ENCODE measurements at places on chromosomes 11 and 22.

GRCh38 chr11:64185175-64185692 lies 737 bp upstream of the STIP1 start:
- DNase-seq, result peak; percentile 83

DNA sequence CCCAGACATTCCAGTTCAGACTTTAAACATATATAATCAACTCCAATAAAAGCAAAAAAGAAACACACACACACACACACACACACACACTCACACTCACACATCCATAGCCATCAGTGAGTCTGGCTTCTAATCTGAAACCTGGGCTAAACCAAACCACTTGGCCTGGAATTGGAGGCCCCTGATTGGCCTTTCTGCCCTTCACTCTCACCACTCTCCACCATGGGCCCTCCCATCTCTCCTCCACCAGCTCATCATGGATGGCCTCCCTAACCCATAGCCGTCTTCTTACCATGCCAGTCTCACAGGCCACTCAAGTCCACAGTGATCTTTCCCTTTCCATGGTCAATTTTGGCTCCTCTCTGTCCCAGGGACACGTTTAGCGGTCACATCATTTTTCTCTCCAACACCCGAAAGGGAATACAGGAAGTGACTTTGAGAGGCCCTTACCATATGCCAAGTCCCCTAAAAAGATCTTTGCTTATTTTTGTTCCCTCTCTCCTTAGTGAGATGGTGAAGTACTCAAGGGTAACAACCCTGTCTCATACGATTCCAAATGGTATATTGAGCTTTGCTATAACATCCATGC lies 66.6 kb downstream of the ENDOD1 start:
- DNase-seq, result no peak

DNA sequence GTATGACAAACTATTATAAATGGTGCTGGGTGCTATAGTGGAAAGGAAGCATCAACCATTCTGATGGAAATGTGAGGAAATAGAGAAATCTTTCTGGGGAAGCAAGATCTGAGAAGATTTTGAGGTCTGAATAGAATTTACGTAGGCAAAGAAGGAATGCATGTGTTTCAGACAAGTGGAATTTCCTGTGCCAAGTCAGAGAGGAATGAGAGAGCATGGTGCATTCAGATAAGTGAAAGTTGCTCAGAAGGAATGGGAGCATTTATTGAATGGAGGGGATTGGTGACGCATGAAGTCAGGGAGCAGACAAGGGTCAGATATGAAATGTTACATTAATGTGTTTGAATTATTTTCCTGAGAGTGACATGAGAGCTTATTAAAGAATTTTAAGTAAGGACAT lies 725.5 kb downstream of the METTL15 start:
- peak; percentile 96 for DNase-seq

GRCh38 chr11:7488681-7489080 lies 3.4 kb downstream of the OLFML1 start:
- no peak for DNase-seq

GRCh38 chr22:36245805-36246356 lies 6.6 kb upstream of the APOL2 start:
- no peak for DNase-seq

- DNase-seq, result no peak
These were observed 11.5 kb downstream of the ZDHHC5 start for GRCh38 chr11:57679396-57679795.

- no peak for DNase-seq
These were observed 93.9 kb downstream of the MORC2 start for GRCh38 chr22:30874431-30875370.

GRCh38 chr11:125073616-125074483 lies 10.7 kb downstream of the SLC37A2 start:
- no peak for DNase-seq

DNA sequence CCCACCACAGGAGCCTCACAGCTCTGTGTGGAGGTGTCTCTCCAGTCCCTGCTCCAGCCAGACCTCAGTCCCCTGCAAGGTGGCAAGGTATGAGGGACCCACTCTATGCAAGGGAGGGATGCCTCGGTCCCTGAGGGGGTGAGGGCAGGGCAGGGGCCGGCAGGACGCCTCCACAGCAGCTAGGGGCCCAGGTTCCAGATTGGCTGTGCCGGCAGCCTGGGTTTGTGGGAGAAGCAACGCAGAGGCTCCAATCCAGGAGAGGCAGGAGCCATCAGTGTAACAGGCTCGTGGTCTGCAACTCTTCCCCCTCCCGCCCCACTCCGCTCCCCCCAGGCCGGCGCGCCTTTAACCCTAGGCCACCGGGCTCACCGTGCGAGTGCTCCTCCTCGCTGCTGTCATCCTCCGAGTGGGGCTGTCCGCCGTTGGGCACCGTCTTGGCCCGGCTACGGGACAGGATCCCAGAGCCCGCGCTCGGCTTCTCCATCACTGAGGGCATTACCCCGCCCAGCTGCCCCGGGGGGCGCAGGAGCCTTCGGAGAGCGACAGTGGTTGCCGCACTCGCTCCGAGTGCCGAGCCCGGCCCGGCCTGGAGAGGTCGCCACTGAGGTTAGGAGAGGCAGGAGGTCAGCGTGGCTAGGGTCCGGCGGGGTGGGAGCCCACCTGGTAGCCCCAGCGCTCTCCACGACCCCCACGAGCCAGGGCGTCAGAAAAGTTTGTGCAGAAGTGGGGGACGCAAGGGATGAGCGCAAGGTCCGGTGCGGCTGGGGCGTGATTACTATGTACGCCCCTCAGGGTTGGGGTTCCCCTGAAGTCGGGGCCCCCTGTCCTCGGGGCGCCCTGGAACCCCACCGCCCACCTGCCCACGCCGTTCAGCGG lies 765 bp downstream of the RCOR2 start:
- peak; percentile 60 for DNase-seq

DNA sequence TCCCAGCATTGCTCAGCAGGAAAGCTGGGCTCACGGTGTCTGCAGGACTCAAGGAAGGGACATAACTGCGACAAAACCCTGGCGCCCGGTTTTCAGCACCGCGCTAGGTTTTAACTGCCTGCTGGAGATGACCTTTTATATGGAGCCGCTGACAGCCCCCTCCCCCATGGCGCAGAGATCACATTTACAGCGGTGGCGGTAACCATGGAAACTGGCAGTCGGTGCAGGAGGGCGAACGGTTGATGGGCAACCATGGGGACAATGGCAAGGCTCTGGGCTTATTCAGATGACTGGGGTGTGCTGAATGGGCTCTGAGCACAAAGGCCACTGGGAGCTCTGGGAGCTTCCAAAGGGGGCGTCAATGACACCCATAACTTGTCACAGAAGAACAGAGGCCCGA lies 37.2 kb downstream of the CELSR1 start:
- no peak for DNase-seq

- no peak for DNase-seq
These were observed 3.4 kb upstream of the APLP2 start for GRCh38 chr11:130066338-130066737.

- peak; percentile 20 for DNase-seq
These were observed 634 bp downstream of the TIMM8B start for GRCh38 chr11:112085822-112086421.

DNA sequence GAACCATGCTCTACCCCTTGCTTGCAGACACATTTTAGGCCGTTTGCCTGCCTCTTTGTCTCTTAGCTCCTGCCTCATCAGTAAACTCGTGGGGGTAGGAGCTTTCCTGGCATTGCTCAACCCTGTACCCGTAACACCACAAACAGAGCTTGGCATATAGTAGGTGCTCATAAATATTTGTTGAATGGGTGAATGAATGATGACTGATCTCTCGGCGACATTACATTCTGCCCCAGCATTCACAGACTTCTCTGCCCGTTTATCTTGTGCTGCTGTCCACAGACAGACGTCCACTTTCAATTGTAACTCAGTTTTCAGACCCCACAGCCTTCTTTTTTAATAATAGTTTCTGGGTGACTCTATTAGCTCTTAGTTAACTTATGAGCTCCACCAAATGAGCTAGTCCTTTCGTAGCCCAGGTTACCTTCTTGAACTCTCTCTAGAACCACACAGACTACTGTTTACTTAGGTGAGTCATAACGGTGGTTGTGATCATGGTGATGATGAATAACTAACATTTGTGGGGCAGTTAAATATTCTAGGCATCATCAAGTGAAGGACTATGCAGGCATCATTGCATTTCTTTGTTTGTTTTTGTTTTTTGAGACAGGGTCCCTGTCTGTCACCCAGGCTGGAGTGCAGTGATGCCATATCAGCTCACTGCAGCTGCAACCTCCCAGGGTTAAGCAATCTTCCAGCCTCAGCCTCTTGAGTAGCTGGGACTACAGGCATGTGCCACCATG lies 188.4 kb downstream of the ADAMTS15 start:
- DNase-seq, result peak; percentile 67

DNA sequence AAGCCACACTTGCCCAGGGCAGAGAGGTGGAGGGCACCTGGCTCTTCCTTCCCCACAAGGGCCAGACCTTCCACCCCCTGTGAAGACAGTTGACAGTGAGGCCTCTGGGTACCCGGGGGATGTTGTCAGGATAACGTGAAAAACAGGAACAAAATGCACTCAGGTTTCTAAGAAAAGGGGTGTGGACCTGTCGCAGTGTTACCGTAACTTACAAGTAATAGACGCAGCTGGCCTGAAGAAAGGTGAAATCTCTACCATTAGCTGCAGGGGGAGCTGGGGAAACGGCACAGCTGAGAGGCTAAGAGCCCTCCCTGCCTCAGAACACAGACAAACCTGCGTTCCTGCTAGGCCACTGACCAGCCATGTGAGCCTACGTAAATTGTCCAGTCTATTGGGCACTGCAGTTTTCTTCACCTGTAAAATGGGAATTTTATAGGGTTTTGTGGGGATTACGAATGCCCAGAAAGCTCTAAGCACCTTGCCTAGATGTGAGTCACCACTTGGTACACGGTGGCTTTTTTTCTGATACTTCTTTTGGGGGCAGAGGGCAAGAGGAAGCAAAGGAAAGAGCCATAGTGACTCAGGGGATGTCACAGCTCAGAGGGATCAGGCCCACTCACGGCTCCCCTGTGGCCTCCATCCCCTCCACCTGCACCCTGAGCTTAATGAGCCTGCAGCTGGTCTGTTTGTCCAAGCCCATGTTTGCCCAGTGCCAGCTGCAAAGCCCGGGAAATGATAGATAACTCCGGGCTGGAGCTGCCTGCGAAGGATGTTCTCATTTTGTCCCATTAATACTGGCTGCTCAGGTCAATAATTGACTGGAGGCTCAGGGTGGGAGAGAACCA lies 18.4 kb upstream of the CABP7 start:
- DNase-seq, result peak; percentile 6

DNA sequence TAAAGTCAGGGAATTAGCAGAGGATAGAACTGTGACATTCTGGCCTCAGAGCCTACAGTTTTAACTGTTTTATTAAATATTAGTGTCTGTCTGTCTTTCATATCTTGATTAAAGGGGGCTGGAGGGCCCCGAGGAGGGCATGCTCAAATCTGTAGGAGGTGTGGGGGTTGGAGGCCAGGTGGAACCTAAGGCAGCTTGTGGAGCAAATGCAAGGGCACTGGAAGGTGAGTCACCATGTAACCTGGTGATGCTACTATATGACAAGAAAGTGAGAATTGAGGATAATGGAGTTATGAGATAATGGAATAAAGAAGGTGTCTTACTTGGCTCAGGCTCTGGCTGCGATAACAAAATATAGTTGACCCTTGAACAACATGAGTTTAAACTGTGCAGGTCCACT lies 27.3 kb upstream of the TMEM86A start:
- DNase-seq, result no peak

DNA sequence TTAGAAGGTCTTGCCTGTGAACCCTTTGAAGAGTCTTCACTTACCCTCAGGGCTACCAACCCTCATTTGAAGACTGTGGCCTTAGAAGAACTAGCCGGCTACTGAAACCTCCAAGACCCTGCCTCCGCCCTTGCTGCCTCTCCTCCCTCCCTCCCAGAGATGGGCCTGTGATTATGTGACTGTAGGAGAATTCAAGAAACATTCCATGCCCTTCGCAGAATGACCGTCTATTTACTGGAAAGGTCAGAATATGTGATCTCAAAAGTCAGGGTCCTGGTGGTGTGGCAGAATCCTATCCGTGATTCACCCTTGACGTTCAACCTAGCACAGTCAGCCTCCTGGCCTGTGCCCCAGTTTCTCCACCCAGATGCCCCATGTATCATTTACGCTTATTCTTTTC lies 109.6 kb downstream of the CTNND1 start:
- DNase-seq, result no peak

- peak; percentile 80 for DNase-seq
These were observed 12.7 kb downstream of the MYO18B start for GRCh38 chr22:25754527-25755202.

- DNase-seq, result no peak
These were observed 455.4 kb upstream of the CNTN5 start for GRCh38 chr11:98565311-98565710.

- no peak for DNase-seq
These were observed 49.1 kb downstream of the ARRB1 start for GRCh38 chr11:75302371-75302770.

DNA sequence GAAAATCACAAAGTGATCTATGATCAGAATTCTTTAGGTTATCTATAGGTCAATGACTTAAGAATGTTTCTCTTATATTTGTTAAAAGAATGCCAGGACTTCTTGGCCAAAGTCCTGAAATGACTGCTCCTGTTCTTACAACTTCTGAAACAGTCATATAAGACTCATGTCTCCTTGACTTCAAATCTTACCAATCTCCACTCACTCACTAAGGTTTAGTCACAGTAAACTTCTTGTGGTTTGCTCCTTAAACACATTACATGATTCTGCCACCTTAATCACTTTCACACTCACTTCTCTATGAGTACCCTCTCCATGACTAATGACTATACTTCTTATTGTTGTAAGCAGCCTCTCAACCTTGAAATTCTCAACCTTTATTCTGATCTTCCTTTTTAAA lies 648.7 kb upstream of the CCDC179 start:
- DNase-seq, result peak; percentile 32

GRCh38 chr11:65920372-65920802 lies 1.2 kb downstream of the DRAP1 start:
- no peak for DNase-seq

- DNase-seq, result peak; percentile 45
These were observed 36.0 kb downstream of the PRCP start for GRCh38 chr11:82864268-82864667.

- DNase-seq, result peak; percentile 73
These were observed 91.5 kb upstream of the BLID start for GRCh38 chr11:122207505-122207904.

DNA sequence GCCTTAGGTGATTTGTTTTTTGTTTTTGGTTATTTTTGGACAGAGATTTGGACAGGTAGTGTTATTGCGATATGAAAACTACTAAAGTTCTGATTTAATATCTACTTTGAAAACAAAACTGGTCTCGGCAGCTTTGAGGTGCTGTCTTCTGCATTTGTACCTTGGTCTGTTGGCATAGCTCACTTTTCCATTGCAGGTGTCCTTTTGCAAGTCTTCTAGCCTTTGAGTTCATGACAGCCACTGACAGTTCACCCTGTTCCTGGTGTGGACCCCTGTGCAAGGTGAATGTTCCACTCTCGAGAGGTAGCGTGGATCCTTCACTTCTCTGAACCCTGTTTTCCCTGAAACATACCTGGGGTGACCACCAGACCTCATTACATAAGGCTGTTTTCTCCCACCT lies 44.9 kb upstream of the ST14 start:
- no peak for DNase-seq

- DNase-seq, result no peak
These were observed 38.5 kb upstream of the GRAMD4 start for GRCh38 chr22:46581538-46582244.

- no peak for DNase-seq
These were observed 30.0 kb upstream of the TCF20 start for GRCh38 chr22:42300259-42301076.

Measured in fibroblast of skin of scalp (primary cell).